ENCODE measurements at places on chromosomes 6 and 20.

DNA sequence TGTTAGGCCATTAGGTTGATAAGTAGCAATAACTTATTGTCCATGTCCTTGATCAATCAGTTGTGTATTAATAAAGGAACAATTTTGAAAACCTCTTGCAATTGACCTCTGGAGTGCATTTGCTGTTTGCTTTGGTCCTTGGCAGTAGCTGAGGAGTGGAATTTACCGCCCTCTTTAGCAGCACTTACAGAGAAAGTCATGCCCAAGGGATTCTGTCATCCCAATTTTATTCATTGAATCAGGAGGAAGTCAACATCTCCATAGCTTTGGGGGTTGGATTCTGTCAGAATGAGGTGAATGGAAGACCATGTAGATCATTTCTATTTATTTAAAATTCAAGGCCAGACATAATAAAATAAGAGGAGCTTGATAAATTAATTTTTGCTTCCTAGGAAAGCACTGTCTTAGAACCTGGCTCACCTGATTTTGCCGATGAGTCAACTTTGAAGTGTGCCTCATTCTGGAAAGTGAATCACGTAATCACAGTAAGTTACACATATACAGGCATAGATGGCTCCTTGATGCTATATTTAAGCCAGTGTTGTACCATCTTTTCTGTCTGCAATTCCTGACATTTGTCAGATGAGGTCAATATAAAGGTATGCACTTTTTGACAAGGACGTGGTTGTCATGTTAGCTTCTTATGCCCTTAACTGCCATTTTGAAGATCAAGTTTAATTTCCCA, 128.7 kb upstream of the MLIP start:
- no peak for DNase-seq

DNA sequence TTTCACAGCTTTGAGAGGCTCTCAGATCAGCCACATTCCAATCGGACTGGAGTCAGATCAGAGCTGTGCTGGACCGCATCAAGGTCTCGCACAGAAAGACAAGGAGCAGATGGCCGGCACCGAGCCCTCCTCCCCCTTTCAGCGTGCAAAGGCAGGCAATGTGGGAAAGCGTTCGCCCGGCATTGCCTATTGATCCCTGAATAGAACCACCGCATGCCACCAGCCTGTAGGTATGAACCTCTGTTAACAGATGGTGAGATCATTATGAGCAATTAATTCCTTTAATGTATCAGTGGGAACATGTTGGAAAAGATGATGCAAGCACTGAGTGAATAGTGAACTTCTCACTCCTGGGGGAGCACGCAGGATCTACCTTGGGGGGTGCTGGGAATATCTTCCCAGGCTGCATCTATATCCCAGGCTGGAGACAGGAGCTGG, 117.5 kb upstream of the ID4 start:
- DNase-seq: no peak

- DNase-seq: no peak
Measured at GRCh38 chr20:3630429-3630828, 32.8 kb downstream of the GFRA4 start.

- DNase-seq: no peak
Measured at GRCh38 chr6:116385459-116385802, 14.7 kb downstream of the DSE start.

DNA sequence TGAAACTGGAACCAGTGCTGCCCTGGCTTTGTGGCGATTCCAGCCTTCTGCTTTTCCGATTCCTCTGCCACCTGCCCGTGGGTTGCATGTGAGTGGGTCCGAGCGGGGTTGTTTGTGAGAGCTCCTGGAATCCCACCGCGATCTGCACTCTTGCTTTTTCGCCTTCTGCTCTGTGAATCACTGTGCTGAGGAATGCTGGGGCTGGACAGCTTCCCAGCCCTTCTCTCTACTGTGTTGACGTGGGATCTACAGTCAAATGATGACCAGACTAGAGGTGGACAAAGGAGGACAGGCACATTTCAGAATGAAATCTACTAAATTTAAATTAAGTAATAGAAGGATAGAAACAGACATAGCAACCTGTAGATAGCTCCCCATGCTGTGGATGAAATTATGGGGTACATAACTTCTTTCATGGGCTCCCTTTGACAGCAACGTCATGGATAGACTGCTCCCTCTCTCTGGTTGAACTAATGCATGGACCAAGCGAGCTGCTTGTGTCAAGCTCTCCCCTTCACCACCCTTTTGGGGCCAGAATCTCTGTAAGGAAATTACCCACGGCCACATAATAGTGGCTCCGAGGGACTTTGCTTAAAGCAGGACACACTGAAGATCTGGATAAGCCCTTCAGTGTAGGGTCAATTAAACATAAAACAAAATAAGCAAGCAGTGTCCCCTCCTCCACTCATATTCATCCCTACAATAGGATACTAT, 2.0 kb downstream of the FNDC1 start:
- no peak for DNase-seq

GRCh38 chr6:121697921-121698320, 262.5 kb downstream of the GJA1 start:
- DNase-seq: no peak

GRCh38 chr20:50226093-50226974, 35.7 kb downstream of the CEBPB start:
- no peak for DNase-seq

DNA sequence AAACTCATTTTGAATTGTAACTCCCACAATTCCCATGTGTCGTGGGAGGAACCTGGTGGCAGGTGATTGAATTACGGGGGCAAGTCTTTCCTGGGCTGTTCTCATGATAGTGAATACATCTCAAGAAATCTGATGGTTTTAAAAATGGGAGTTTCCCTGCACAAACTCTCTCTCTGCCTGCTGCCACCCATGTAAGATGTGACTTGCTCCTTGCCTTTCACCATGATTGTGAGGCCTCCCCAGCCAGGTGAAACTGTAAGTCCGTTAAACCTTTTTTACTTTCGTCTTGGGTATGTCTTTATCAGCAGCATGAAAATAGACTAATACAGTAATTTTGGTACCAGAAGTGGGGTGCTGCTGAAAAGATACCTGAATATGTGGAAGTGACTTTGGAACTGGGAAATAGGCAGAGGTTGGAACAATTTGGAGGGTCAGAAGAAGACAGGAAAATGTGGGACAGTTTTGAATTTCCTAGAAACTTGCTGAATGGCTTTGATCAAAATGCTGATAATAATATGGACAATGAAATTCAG, 41.4 kb upstream of the SAMHD1 start:
- no peak for DNase-seq

GRCh38 chr20:2658414-2659354, 5.3 kb downstream of the IDH3B start:
- DNase-seq: peak; percentile 40

- peak; percentile 29 for DNase-seq
Measured at GRCh38 chr20:5448449-5449118, 131.8 kb upstream of the PROKR2 start.

GRCh38 chr6:9943026-9943425, 471.8 kb downstream of the TFAP2A start:
- DNase-seq: no peak

GRCh38 chr6:108755257-108756240, 92.7 kb upstream of the ARMC2 start:
- no peak for DNase-seq

GRCh38 chr20:39395478-39396291, 433.5 kb downstream of the DHX35 start:
- no peak for DNase-seq

DNA sequence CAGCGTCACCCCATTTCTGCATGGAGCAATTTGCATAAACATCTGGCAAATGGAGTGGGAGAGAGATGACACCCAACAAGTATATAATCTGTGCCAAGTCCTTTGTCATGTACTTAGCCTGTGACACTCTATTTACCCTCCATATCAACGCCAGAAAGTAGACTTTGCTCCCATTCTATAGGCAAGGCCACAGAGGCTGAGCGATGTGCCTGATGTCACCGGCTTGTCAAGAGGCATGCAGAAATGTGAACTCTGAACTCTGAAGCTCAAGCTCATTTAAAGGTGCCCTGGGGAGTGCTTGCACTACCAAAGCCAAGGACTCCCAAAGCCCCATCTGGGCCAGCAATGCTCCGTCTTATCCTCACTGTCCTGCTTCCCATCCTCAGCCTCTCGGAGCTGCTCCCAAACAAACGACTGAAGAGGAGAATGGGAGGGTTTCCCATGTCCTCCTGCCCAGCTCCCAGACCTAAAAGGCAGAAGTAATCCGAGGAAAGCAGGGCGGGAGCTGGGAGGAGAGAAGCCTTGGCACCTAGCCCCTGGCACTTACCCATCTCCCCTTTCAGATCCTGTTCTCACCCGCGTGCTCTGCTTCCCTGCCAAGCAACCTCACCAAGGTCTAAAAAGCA, 9.2 kb downstream of the CPNE5 start:
- DNase-seq: no peak

GRCh38 chr6:3328145-3328544, 69.4 kb downstream of the PSMG4 start:
- no peak for DNase-seq

GRCh38 chr20:49501917-49502316, 19.4 kb upstream of the KCNB1 start:
- DNase-seq: no peak

DNA sequence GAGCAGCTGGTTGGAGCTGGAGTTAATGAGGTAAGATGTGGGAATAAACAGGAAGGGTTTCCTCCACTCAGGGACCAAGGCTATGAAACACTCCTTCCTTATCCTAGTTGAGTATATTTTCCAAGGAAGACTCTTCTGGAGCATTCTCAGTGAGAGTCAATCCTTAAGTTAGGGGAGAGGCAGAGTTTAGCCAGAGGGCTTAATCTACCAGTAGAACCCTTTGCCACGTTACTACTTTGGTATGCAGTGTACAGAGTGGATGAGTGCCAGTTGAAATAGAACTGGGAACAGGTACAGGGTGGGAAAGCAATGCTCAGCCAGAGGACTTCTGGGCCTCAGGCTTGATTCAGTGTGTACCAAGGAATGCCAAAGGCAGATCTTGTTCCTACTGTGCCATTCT, 114.3 kb downstream of the UBE3D start:
- no peak for DNase-seq

GRCh38 chr20:3082955-3083952, 1.3 kb downstream of the AVP start:
- DNase-seq: no peak

- no peak for DNase-seq
Measured at GRCh38 chr20:53346335-53346648, 247.3 kb downstream of the ZNF217 start.

DNA sequence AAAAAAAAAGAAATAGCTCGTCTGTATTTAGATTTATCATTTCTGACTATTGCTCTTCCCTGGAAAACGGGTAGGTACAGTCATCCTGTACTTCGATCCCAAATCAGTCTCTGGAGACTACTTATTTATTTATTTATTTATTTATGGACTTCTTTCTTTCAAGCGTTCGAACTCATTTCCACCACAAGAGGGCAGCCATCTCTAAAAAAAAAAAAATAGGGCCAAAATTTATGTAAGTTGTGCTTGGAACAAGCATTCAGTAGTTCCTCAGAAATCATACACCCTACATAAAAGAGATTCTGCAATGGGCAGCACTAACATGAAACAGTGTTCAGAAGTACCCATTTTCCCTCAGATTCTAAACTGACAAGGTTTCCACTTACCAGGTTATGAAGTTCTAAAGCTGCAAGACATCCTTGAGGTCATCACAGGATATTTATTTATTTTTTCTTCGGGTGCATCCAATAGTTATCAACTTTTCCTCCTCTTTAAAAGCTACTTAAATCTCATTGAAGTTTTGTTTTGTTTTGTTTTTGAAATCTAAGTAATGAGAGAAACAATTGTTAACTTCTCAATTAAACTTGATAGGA, 1.9 kb upstream of the BMP2 start:
- no peak for DNase-seq

GRCh38 chr6:103715269-103715668, 1144.5 kb downstream of the HACE1 start:
- no peak for DNase-seq

GRCh38 chr6:42407379-42407778, 44.3 kb downstream of the TRERF1 start:
- DNase-seq: no peak

DNA sequence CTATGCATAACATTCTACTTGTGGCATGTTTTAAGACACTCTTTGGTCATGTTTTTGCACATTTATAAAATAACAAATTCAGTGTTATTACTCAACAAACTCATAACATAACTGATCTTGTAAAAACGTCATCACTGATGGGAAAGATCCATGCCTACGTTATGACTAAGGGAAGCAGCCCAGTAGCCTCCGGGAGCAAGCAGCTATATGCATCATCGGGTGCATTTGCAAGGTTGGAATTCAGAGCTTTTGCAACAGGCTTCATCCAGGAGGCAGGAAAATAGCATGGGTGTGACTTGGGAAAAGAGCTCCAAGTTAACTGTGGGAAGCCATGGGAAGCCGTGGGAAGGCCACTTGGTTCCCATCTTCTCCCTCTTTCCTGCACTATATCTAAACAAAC, 271.6 kb upstream of the SGK1 start:
- DNase-seq: no peak

DNA sequence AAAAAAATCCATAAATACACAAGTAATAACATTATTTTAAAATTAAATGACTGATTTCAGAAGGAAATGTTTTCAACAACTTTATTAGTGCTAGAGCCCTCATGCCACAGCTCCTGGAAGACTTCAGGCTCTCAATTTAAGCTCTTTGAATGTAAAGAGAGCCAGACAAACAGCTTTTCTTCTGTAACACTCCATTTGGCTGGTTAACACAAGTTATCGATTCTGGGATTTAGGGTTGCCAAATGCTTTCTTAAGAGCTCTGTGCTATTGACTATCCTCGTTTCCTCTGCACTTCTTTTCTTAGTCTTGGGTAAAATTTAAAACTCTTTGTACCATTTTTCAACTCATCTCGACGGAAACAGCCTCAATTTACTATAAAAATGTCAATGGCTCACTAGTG, 402.5 kb downstream of the PRKN start:
- no peak for DNase-seq

GRCh38 chr20:36644032-36644705, 1.8 kb downstream of the SLA2 start:
- peak; percentile 62 for DNase-seq

DNA sequence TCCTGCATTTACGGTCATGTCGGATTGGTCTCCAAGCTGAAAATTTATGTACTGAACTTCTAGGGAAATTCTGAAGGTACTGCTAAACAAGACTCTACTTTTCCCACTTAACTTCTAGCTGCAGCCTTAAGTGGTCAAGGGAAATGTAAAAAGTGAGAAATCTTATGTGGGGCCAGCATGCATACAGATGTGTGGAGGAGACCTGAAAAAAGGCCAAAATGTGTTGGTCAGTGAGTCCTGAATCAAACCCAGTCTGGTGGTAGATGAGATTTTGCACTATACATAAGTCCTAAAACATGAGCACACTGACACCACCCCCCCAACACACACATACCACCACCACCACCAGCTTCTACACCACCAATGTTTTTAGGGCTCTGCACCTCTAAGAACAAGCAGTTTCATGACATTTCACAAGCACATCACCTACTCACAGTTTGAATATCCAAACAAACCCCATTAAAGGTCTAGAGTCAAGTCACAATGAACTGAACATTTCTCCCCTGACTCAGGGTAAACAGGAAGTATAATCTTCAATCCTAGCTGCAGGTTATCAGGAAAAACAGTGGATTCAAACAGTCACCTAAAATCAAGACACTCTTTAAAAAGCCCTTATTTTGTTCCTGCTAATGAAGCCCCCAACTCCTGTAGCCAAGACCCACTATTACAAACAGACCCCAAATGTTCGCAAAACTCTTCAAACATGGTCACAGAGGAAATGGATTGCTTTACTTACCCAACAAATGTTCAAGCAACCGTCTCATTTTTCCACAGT, 1.6 kb downstream of the ZMYND8 start:
- DNase-seq: no peak
